ENCODE measurements at places on chromosomes 7 and 10.

GRCh38 chr7:3028071-3028757, 15.5 kb downstream of the CARD11 start:
- DNase-seq = no peak

DNA sequence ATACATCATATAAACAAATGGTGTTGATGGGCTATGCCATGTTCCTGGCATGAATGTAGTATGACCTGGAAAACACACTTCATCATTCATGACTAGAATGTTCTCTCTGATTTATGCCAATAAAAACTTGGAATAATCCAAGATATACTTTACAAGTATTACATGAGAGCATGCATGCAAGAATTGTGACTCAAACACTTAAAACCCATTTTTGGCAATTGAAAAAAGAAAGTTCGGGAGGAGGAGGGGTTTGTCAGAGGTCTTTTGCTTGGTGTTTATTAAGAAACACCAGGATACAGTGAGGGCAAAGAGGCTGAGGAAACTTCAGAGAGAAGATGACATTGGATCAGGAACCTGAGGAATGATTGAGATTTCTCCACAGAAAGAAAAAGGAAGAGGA, 10.2 kb upstream of the CUL1 start:
- no peak for DNase-seq

GRCh38 chr7:18515067-18515466, 19.5 kb downstream of the HDAC9 start:
- DNase-seq = no peak

DNA sequence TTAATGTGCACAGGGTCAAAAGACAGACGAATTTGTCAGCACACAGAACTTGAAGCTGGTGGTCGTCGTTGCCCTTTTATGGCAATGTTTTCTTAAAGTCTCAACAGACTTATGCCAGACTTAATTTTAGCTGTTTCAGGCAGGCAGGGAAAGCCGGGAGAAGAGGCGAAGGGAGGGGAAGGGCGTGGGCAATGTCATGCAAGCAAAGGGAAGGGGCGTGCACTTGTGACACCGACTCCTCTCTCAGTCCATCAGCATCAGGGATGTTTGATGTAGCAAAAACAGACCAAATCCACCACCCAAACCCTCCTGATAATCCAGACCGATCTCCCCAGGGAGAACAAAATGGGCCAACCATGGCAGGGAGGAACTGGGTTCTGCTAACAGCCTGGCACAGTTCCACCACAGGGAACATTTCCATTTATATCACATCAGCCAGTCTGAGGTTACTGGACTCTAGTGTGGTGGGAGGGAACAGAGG, 118.1 kb upstream of the RHEB start:
- DNase-seq = no peak

DNA sequence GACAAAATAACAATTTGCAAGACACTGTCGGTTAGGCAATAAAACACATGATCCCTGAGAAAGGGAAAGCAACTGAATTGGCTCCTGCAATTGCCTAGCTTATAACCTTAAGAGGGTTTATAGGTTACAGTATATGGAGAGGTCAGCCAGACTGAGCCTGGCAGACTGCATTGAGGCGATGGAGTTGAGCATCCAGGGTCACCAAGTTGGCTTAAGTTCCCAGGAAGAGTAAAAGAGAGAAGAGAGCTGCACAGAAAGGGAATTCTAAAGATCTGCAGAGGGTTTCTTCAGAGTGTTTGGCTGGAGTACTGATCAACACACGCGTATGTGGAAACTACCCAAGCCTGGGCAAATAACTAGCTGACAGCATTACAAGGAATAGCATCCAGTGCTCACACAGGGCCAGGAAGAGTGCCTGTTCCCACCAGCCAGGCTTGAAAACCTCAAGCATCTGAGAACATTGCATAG, 11.2 kb downstream of the ANKMY2 start:
- DNase-seq = no peak

- DNase-seq = no peak
These were observed 353.3 kb upstream of the SEMA3C start for GRCh38 chr7:81272176-81272575.

DNA sequence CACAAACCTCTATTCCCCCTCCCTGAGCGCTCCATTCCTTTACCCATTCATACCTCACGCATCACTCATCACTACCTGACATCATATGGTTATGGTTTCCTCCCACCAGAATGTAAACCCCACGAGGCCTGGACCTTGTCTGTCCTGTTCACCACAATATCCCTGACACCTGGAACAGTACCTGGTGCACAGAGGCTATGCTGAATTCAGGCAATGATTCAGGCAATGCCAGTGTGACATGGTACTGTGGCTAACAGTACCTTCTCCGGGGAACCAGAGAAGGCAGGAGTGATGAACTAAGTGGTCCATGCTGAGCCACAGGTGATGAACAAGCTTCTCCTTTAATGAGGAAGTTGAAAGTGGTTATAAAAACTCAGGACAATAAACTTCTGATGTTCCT, 202.5 kb upstream of the PLXNA4 start:
- no peak for DNase-seq

- no peak for DNase-seq
These were observed 190.0 kb downstream of the PLXNA4 start for GRCh38 chr7:132386201-132386681.

DNA sequence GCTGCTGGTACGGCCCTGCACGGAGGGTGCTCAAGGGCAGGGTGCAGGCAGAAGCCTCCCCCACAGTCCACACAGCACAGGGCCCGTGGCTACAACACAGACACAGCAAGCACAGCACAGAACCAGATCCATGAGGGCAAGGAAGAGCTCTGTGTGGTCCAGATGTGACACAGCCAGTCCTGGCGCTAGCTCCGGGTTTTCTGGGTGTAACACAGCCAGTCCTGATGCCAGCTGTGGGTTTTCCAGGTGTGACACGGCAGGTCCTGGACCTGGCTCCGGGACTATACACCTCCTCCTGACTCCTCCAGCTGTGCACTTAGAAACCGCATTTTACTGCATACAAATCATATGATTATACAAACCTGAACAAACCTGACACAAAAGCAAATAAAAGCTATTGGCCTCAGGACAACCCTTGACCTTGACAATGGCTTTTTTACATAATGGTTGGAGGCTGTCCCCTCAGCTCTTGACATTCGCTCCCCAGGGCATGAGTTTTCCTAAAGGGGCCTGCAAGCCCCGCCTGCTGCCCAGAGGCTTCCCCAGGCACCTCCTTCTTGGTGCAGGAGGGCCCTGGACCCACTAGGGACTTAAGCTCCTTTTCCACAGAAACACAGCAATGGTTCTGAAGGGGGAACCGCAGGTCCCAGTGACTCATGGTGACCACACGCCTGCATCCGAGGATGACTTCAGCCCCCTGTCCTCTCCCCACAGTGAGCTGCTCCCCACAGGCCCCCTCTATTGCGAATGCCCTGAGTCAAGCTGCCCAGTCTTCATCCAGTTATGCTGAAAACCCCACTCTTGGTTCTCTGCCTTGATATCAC, 209.6 kb downstream of the PTPRN2 start:
- no peak for DNase-seq

DNA sequence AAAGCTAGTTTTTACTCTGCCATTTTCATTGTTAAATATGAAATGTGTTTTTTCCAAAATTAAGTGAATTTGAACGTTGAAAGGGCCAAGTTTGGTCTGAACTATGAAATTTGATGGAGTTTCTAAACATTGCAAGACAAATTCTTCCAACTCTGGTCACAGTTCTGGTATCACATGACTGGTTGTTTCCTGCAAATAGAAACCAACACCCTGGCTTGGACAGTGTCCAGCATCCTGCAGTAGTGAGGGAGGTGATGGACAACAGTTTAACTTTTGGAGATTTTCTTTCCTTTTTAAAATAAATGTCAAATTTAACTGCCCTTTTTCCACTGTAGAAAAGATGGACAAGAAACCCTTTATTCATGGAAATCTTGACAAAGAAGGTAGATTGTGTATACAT, 54.8 kb upstream of the AGBL3 start:
- DNase-seq = no peak

DNA sequence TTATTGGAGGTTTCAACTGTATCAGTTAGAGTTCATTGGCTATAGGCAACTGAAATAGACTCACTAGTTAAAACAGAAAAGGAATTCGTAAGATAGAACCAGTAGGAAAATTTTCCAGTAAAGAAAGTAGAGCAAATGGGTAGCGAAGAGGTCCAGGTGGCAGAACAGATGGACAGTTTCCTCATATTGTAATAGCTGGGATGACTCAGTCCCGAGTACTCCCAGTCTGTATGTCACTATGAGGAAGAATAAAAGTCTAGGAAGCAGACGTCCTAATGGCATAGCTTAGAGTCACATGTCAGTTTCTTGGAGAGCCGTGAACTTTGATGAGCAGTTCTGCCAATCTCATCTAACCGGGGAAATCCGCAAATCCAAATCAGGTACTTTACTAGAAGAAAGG, 95.3 kb downstream of the RNF32 start:
- no peak for DNase-seq

DNA sequence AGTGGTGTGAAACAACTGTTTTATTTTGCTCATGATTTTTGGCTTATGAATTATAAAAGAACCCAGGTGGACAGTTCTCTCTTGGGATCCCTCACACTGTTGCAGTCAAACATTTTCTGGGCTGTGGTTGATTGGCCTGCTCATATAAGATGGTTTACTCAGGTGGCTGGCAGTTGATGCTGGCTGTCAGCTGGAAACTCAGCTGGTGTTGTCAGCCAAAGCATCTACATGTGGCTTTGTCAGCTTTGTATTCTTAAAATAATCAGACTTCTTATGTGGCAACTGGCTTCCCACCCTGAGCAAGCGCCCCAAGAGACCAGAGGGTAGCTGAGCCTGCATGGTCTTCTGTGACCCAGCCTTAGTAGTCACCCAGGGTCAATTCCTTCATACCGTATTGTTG, 534.7 kb downstream of the NRG3 start:
- DNase-seq = no peak

DNA sequence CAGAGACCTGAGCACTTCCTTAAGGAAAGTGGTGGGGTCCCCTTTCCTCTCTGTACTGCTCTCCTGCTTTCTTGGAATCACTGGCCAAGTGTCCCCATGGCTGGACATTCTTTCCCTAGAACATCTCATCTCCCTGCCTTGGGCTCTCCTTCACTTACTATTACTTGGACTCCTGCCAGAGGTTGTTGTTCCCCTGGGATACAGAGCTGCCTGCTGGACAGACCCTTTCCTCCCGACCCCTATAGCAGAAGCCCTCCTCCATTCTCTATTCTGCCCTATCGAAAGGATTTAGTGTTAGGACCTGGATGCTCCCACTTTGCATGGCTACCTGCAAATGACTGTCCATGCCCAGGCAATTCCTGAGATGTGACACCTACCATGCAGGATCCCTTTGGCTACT, 164.3 kb upstream of the PODXL start:
- DNase-seq = no peak

DNA sequence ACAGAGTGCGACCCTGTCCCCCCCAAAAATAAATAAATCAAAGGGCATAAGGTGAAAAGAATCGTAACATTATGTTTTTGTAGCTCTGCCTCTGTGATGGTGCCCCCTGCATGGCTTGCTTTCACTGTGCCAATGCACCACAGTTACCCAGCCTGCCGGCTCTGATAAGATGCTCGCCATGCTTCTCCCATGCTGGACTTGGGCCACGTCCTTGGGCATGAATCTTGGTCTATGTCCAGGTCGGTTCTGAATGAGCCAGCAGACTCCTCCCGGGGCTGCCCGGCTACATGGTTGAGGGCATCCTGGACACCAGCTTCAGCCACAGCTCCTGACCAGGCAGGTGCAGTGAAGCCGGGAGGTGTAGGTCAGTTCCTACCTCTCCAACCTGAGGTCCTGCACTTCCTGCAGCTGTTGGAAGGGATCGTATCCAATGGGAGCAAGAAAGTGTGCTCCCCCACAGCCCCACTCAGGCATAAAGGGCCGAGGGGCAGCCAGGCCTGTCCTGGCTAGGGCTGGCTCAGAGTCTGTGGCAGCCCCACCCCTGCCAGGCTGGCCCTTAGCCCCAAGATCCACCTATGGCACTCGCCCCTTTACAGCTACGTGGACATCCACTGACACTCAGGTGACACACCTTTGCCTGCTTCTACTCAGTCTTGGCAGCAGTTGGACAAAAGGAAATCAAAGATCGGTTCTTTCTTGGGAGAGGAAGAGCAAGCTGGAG, 34.1 kb downstream of the CHST3 start:
- DNase-seq = no peak

GRCh38 chr7:83866582-83866981, 217.6 kb upstream of the SEMA3E start:
- no peak for DNase-seq

DNA sequence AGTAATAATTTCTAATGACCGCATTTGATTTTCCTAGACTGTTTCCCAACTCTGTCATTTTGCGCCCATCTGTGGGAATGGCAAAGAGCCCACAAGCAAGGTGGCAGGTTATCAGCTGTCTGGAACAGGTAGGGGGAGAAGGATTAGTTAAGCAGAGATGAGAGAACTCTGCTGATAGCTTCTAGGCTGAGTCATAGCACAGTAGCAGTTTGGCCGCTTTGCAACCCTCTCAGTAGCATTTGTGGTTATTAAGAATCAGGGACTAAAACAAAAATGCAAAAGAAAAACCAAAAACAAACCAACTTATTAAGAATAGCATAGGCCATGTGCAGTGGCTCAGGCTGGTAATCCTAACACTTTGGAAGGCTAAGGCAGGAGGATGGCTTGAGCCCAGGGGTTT, 602.7 kb upstream of the SORCS1 start:
- DNase-seq = no peak

DNA sequence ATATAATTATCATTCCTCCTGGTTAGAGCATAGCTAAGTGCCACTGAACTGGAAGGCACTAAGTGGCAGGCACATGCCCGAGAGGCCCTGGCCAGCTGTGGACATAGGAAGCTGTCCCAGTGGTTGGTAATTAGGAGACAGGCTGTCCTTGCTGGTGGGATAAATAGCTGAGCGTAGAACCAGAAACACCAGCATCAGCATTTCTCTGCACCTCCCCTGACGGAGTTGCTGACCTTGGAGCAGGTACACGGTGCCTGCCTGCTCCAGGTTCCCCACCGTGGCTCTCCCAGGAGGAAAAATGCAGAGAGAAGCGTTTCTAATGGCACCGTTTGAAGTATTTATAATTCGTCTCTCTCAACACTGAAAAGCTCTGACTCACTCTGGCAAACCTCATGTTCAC, 5.6 kb upstream of the ABLIM1 start:
- no peak for DNase-seq

- no peak for DNase-seq
These were observed 23.1 kb downstream of the CALHM2 start for GRCh38 chr10:103428989-103429643.

- DNase-seq = no peak
These were observed 99.7 kb upstream of the HDAC9 start for GRCh38 chr7:18395868-18396267.
